Stimulated activated CD4-positive, alpha-beta T cell treated with anti-CD3 and anti-CD28 coated beads, TNF-alpha, amount 100 ng/mL, for 24 hours (primary cell): ENCODE measurements at places on chromosomes 2 and 18.

GRCh38 chr18:79608535-79608934, 71.1 kb upstream of the CTDP1 start:
- DNase-seq: no peak

DNA sequence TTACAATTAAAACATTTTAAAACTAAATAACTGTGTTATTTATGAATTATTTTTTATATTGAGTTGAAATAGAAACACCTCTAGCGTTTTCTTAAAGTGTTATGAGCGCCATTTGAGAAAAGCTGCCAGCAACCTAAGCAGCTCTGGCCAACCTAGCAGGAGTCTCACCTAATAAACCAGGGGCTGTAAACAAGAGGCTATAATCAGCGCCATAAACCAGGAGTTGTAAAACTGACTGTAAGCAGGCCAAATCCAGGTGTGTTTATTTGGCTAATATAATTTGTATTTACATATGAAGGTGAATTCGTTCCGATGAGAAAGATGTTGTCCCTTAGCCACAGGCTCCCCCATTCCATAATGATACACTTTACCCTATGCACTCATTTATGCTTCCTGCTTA, 34.7 kb downstream of the LRRTM1 start:
- DNase-seq: no peak

GRCh38 chr18:9094307-9095226, 7.9 kb upstream of the NDUFV2 start:
- peak; percentile 61 for DNase-seq

GRCh38 chr2:237310515-237311114, 103.3 kb downstream of the COL6A3 start:
- no peak for DNase-seq

- no peak for DNase-seq
Measured at GRCh38 chr2:189022053-189022481, 47.9 kb downstream of the COL3A1 start.
